ENCODE measurements at places on chromosomes 2 and 18.

GRCh38 chr2:171583566-171583965, 61.3 kb downstream of the CYBRD1 start:
- no peak for DNase-seq

DNA sequence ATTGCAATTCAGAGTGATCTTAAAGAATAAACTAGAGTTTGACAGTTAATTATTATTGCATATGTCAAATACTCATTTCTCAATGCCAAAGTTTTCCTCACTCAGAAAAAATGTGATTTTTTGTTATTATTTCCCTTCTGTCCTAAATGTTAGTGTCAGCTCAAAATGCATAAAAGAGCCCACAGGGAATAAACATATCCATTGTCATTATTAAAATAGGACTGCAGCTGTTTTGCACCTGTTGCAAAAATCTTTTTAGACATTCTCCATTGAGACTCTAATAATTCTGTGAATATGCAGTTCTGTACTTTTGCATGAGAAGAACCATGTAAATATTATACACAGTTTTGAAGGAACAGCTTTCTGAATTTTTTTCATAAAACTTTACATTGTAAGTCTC, 540.0 kb upstream of the SLC39A10 start:
- DNase-seq: no peak

DNA sequence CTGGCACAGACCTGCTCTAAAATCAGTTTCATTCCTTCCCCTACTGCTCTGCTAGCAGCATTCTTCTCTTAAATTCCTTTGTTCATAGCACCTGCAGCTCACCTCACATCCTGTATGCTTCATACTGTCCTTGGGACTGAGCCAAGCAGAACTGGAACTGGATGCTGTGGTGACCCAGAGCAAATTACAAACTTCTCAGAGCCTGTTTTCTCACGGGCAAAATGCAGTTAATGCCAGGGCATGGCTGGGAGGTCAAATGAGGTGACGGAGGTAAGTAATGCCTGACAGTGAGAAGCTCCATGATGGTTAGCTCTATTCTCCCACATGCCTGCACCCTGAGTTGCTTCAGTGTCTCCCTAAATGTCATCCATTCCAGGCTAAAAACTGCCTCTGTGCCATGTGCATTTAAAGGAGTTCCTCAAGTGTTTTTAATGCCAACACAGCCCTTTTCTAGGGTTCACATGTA, 29.7 kb downstream of the C2orf42 start:
- no peak for DNase-seq

GRCh38 chr2:203759690-203760365, 53.4 kb downstream of the CD28 start:
- no peak for DNase-seq

DNA sequence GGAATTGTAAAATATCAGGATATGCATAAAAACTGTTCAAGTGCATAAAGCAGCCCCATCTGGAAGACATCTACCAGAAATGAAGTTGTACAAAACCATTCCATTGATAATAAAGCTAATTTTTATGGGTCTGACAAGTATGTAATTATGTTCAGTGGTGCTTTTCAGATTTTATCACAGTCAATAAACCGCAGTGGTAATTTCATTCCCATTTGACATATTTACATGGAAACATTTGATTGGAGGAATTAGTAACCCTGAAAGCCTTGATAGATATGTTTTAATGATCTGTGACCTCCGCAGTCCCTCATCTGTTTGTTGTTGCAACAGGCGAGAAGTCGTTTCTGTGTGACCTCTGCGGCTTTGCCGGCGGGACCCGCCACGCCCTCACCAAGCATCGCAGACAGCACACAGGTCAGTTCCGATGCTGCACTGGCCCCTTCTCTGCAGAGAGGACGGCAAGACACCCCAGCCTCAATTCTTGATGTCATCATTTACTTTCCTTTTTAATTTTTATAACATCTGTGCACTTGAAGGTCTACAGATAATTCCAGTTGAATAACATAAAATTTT, 283.1 kb downstream of the ZNF407 start:
- DNase-seq: no peak

DNA sequence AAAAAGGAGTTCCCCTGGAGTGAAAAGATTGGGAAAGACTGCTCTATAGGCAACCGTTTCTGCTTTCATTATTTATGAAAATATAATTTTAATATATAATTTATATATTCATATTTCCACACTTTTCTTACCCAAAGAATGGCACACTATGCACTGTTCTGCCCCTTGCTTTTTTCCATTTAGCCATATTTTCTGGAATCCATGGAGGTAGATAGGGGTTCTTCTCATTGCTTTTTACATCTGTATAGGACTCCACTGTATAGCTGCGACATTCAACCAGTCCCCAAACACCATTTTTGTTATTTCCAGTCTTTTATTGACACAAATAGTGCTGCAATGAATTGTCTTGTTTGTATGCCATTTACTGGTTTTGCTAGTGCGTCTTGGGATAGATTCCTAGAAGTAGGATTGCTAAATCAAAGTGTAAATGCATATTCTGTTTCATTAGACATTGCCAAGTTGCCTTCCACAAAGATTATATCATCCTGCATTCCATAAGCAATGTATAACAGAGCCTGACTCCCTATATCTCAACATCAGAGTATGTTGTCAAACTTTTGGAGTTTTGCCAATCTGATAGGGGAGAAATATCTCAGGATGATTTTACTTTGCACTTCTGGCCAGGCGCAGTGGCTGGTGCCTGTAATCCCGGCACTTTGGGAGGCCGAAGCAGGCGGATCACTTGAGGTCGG, 26.6 kb upstream of the TCF7L1 start:
- DNase-seq: no peak

- DNase-seq: no peak
Measured at GRCh38 chr2:236805800-236806531, 236.3 kb downstream of the ACKR3 start.

GRCh38 chr2:174344716-174345461, 10.1 kb downstream of the SP9 start:
- DNase-seq: no peak
